CD4-positive, alpha-beta T cell treated with Interleukin-21 for 1 hour (primary cell): ENCODE measurements at places on chromosomes 4 and X.
A peak's percentile ranks its signal among the peaks of the same experiment; 100 is the strongest.

- DNase-seq: no peak
Measured at GRCh38 chr4:81196126-81196650, 18.8 kb downstream of the PRKG2 start.

DNA sequence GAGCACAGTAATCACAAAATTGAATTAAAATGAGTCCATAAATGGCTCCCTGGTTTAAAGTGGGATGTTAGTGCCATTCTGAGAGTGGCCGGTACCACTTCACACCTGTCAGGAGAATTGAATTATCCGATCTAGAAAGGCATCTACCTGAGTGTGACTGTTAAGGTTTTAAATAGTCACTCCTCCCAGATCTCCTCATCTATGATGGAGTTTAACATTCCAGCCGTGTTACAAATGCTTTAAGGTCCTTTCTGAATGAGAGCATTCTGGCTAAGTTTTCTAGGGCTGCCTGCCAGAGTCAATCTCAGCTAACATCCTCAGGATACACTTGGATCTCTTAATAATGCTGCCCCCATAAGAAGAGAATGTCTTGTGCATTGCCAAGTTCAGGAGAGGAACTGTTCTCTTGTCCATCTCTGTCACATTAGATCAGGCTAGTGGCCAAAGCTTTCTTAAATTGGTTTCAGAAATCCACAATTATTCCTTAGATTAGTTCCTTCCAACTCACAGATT lies 231.1 kb downstream of the SLC39A8 start:
- no peak for DNase-seq

GRCh38 chr4:75490155-75490554 lies 24.0 kb downstream of the RCHY1 start:
- DNase-seq: no peak

- no peak for DNase-seq
Measured at GRCh38 chr4:133389029-133389428, 239.9 kb downstream of the PCDH10 start.

- peak; percentile 47 for DNase-seq
Measured at GRCh38 chr4:80215449-80216052, 18.2 kb downstream of the PRDM8 start.
